K562 (cell line): ENCODE measurements at places on chromosomes 7 and 10.

- DNase-seq, result peak; percentile 18
Measured at GRCh38 chr10:122435212-122435827, 19.1 kb upstream of the ARMS2 start.

DNA sequence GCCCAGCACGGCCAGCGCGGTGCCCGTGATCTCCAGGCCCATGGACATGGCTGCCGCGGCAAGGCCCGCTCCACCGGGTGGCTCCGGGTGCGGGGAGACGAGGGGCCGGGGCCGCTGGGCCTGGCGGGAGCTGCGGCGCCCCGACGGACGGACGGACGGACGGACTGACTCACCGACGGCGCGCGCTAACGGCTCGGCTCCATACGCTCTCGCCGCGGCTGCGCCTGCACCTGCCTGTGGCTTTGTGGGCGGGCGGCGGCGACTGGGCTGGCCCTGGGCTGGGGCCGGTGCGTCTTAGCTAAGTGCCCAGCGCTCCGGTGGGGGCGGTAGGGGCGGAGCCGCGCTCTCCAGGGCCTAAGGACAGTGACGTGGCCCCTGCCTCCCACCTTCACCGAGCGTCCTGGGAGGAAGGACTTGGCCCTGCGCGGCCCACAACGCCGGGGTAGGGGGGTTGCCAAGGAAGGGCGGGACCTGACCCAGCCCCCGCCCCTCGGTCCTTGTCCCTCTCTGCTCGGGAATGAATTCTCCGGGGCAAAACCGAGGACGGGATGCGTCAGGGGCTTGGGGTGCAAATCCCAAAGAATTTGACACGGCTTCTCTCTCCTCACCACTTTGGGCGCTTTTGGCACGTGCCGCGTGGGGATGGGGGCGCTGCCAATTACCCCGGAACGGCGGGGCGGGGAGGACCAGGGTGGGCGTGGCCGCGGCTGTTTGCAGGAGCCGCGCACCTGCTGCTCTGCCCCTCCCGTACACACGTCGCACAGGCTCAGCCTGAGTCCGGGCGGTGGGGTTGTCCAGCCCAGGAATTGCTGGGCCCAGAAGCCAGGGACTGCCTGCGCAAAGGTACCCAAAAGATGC, at the start of gene CLDN3:
CLDN3 (minus strand) TSS at position 269 of the 858 bp plus-strand sequence; CDS start at position 48, 221 bp downstream.
- DNase-seq, result no peak

- peak; percentile 6 for DNase-seq
Measured at GRCh38 chr10:93701866-93702209, 554 bp downstream of the FRA10AC1 start.

DNA sequence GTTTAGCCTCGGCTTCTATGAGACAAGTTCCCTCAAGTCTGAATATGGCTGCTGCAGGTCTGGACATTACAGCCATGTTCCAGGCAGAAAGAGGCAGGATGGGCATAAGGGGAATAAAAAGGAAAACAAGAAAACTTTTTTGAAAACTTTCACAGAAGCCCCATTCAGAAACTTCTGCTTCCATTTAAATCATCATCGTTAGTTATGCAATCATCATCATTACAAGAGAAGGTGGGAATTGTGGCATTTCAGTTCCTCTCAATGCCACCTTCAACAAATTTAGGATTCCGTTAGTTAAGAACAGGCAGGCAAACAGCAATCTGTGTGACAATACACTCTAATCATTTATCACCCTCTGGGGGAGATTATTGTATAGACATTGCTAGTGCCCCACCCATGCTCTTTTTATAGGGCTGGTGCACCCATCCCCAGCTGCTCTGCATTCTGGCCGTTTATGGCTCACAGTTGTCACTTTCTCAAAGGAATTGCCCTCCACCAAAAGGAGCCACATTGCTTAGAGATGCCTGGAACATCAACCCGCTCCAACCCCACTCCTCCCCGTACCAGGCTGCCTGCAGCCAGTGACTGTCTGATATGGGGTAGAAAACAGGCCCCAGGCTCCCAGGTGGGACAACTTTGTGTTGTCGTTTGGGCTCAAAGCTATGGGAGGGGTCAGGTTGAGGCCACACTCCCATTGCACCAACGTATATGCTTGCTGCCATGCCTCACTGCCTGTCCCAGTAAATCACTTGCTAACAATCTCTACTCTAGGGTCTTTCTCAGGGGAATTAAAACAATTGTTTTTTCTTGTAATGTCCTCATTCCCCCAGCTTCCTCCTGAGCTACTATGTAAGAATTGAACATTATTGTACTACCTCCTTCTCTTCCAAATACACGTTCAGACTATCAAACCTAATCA, 24.2 kb downstream of the ITGB8 start:
- DNase-seq, result no peak

GRCh38 chr7:47511699-47512370, 70.1 kb downstream of the TNS3 start:
- no peak for DNase-seq

DNA sequence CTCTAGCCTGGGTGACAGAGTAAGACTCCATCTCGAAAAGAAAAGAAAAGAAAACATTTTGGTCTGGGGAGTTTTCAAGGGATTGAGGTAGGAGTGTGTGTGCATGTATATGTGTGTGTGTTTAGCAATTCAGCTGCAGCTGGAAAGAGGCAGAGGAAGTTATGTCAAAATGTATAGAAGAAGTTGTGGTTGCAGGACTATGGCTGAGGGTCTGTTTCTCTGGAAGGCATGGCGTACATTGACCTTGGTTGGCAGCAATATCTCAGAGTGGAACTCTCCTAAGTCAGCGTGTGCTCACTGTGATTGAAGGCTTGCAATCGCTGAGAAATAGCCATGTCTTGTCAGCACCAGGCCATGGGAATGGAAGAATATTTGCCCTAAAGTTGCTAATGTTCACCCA, 28.6 kb upstream of the RHBDD2 start:
- no peak for DNase-seq

DNA sequence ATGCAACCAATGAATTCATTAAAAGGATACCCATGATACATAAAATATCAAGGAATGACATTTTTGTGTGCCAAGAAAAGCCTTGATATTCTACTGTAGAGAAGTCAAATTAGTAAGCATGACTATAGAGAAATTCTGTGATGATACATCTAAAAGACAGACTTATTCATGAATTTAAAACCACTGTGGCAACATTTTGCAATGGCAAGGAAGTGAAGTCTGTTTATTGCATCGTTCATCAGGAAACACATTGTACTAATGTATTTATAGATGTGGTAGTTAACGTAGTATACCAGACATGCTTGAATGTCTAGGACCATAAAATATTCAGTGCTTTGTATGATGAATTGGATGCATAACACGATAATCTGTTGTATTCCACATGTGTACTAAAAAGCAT, 9.3 kb upstream of the CLEC5A start:
- no peak for DNase-seq

GRCh38 chr7:49771427-49772176, 1.8 kb upstream of the VWC2 start:
- DNase-seq, result no peak

DNA sequence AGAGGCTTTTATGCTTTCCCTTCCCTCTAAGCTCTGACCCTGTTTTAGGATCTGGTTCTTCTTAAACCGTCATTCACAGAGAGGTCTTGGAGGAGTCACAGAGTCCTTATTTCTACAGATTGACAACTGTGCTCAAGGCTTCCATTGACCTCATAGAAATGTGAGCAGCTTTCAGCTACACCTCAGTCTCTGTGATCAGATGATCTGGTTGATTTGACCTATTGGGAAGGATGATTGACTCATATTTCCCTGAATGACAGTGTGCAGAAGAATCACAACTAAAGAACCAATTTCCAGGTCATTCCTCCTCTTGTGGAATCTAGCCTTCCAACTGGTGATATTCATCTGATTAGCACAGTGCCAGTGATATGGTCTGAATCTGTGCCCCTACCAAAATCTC, 3.4 kb downstream of the CYP3A4 start:
- no peak for DNase-seq

- peak; percentile 41 for DNase-seq
Measured at GRCh38 chr10:32379318-32379949, 32.5 kb upstream of the EPC1 start.

GRCh38 chr7:112162142-112162766, 43.9 kb downstream of the DOCK4 start:
- no peak for DNase-seq

DNA sequence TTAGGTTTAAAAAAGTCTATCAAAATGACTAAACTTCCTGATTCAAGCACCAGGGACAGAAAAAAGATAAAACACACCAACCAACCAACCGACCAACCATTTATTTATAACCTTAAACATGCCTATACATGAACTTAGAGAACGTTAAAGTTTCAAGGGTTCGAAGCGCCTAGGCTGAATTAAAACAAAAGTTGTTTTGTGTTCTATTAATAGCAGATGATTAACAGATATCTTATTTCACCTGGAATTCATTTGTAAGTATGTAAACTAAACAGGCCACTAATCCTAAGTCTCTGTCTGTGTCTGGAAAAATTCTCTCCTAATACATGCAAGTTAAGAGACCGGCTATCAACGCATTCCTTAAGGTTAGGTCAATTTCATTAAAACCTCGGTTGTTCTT, 1.4 kb downstream of the BAIAP2L1 start:
- DNase-seq, result no peak

DNA sequence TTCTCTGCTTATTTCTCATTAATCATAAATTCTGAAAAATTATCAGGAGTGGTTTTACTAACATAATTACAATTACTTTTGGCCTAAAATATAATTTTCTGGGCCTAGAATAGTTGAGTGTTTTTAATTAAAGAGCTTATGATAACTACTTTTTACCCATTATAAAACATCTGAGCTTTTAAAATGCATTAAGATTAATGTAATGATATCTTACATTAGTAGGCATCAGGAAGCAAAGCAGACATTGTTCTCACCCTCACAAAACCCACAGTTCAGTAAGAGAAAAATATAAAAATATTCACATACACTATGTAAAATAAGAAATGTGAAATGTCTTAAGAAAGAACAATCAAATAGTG, 443.7 kb upstream of the SEMA3A start:
- no peak for DNase-seq

GRCh38 chr10:95537542-95537927, 23.6 kb downstream of the SORBS1 start:
- no peak for DNase-seq

DNA sequence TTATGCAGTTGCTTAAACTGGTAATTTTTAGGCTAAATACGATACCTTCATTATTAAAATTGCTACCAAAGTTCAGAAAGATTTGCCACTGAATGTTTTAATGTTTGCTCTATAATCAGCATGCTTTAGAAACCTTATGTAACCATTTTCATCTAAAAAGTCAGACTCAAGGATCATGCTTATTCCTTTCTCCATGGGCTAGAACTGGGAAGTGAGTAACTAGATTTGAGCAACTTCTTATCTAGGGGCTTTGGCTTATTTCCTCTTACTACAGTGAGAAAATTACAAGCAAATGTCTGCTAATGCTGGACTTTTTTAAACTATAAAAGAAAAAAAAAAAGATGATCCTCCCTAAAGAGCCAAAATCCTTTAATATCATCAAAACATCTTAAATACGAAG, 215.9 kb downstream of the CRPPA start:
- no peak for DNase-seq

DNA sequence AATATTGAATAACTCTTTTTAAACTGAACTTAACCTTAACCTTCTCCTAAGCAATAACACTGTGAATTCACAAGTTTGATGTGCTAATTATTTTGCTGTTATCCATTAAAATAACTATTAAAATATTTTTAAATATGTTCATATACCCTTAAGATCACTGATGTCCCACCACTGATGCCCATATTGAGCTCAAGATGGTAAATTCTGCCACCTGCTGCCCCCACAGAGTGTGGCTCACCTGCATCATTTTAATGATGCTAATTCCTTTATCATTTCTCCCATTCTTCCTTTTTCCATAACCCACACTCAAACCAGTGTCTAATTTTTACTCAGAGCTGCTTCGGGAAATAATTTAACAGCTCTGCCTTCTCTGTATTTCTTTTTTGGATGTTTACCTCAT, 82.3 kb upstream of the ARID5B start:
- DNase-seq, result no peak

- DNase-seq, result no peak
Measured at GRCh38 chr10:128414568-128414967, 288.3 kb upstream of the MKI67 start.

- no peak for DNase-seq
Measured at GRCh38 chr10:97042716-97043562, 142.8 kb downstream of the SLIT1 start.

- DNase-seq, result no peak
Measured at GRCh38 chr7:71925663-71926062, 486.5 kb downstream of the CALN1 start.

- no peak for DNase-seq
Measured at GRCh38 chr10:52063159-52063558, 250.9 kb upstream of the DKK1 start.

DNA sequence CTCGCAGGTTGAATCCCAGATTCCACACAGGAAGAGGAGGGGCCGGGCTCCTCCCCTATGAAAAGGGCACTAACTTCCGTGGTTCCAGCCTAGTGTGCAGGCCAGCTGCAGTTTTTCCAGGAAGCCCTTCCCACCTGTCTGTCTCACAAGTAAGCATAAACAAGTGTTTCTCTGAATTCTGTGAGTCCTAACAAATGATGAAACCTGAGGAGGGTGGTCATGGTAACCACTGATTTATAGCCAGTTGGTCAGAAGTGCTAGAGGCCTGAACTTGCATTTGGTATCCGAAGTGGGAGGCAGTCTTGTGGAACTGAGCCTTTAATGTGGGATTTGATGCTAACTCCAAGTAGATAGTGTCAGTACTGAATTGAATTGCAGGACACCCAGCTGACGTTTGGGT, 54.7 kb upstream of the STEAP4 start:
- no peak for DNase-seq

DNA sequence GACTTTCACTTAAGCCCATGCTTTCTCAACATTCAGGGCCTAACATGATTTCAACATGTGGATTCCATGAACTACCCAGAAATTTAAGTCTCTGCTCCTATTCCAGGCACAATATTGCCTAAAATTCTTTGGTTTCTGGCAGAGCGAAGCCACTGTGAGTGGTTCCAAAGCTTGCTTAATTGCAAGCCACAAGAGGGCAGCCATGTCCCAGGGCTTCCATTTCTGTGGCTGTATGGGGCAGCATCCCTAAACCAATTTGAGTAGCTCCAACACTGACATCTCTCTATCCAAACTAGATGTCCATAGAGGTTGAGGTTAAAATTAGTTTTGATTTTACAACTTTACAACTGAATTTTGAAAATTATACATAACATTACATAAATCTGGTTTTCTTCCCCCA, 56.3 kb upstream of the MDFIC start:
- DNase-seq, result no peak

GRCh38 chr7:7761340-7761973, 43.0 kb upstream of the RPA3 start:
- peak; percentile 8 for DNase-seq

GRCh38 chr7:5661942-5662341, 119.5 kb downstream of the RNF216 start:
- DNase-seq, result no peak

GRCh38 chr10:89236226-89236797, 15.3 kb downstream of the LIPA start:
- DNase-seq, result no peak

GRCh38 chr10:107924458-107924857, 760.0 kb upstream of the SORCS1 start:
- DNase-seq, result no peak

GRCh38 chr10:30430544-30431298, 3.3 kb upstream of the MAP3K8 start:
- no peak for DNase-seq
